ENCODE measurements at places on chromosomes 1 and 21.

GRCh38 chr1:118983558-118984041 is 4.5 kb downstream of the TBX15 start:
- no peak for DNase-seq

DNA sequence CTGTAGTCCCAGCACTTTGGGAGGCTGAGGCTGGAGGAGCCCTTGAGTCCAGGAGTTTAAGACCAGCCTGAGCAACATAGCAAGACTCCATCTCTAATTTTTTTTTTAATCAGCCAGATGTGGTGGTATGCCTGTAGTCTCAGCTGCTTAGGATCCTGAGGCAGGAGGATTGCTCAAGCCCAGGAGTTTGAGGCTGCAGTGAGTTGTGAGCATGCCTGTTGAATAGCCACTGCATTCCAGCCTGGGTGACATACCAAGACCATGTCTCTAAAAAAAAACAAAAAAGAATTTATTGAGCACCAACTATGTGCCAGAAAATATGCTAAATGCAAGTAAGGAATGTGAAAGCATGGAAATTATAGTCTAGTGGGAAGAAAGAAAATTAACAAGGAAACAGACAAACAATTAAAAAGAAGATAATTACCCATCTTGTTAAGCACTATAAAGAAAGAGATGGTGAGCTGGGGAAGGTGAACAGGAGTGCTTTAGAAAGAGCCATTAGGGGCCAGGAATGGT is 104.0 kb upstream of the ZNF678 start:
- DNase-seq, result no peak

DNA sequence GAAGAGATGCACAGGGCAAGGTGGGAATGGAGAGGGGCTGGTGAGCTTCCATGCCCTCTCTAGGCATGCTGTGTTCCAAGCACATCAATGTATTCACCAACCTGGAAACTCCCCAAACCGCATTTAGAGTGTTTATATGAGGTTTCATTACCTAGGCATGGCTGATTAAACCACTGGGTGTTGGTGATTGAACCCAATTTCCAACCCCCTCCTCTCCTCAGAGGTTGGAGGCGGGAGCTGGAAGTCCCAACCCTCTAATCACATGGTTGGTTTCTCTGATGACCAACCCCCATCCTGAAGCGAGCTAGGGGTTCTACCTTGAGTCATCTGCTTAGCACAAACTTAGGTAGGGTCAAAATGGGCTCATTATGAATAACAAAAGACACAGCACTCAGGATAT is 3.0 kb upstream of the PPIE start:
- no peak for DNase-seq

GRCh38 chr1:5985250-5985649 is 7.0 kb downstream of the NPHP4 start:
- DNase-seq, result no peak

DNA sequence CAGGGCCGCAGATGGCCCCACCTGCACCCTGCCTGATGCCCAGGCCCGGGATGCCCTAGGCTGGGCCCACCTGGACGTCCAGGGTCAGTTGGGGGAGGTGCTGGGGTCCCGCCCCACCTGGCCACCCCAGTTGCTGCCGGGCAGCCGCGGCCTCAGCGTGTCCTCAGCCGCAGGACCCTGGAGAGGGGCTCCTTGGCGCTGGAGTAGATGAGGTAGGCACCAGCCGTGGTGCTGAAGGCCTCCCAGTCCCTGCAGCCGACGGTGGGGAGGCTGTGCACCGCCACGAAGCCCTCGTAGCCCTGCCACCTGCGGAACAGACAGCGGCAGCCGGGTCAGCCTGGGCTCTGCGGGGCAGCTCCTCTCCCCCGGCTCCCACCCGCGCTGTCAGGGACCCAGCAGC is 40.4 kb downstream of the KRTAP10-1 start:
- no peak for DNase-seq

GRCh38 chr1:115838431-115839028 is 2.4 kb downstream of the NHLH2 start:
- no peak for DNase-seq

GRCh38 chr1:58367217-58367616 is 179.3 kb downstream of the OMA1 start:
- DNase-seq, result no peak

DNA sequence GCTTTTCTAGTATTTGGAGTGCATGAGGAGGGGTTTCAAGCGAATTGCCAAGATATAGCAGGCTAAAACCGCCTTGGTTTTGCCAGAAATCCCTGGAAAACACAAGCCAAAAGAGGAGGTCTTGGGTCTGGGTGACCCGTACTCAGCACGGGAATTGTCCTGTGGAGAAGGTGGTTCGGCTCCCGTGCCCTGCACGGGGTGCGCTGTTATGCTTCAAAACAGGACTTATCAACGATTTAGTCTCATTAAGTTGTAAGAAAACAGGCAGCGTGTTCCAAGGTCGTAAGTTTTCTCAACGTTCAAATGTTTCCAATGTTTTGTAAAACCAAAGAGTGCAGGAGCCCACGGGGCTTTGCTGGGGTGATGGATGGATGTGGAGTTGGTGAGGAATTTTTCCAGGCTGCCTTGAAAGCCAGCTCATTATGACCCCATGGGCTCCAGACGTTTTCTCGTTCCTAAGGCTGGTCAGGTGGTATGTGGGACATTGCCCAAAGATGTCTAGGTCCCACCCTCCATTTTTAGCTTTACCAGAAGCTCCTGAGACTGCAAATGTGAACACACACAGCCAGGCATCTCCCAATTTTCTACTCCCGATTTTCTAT is 75.4 kb upstream of the CLDN14 start:
- no peak for DNase-seq

DNA sequence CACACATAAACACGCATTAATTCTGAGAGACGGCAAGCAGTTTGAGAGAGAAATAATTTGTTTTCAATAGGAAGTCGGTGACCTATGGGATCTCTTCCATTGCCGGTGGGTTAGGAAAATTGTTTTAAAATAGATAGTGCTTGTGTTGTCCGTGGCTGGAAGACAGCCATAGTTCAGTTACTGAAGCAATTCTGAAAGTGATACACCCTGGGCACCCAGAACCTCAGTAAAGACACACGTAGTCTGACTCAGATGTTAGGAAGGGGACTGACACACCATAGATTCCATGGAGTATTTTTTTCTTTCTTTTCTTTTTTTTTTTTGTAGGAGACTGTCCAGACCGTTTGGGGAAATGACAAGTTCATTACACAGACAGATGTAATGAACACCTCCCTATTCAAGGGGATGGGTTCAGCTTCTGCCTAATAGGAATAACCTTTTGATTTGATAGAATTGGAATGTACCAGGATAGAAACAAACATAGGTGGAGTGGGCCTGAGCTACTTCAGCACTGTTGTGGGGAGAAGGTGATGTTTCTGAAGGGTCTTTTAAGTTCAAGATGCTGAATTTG is 1.6 kb downstream of the C1orf21 start:
- DNase-seq, result peak; percentile 21

Measured in CD4-positive, alpha-beta T cell treated with Interleukin-4 for 4 hours (primary cell).